Naive thymus-derived CD8-positive, alpha-beta T cell (primary cell): ENCODE measurements at places on chromosomes 2 and 18.

GRCh38 chr2:137964859-137965459 lies 686 bp downstream of the HNMT start:
- no peak for DNase-seq

DNA sequence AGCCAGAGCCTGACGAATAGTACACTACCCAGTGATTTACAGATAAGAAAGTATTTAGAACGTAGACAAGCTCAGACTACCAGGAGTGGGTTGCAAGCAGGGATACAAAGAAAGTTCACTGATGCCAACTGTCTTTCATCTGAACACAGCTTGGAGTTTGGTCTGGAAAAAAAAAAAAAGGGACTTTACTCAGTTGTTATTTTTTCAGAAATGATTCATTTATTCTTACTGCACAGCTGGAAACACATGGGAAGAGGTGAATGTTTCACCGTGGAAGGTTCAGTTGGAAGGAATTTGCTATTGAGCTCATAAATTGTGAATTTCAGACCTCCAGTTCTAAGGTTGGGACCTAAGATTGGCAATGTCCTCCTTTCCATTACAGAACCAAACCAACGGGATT lies 259.7 kb downstream of the ETAA1 start:
- DNase-seq = no peak

GRCh38 chr2:218081063-218081462 lies 12.0 kb downstream of the RUFY4 start:
- no peak for DNase-seq

GRCh38 chr2:186542002-186542401 lies 47.9 kb upstream of the ITGAV start:
- no peak for DNase-seq

DNA sequence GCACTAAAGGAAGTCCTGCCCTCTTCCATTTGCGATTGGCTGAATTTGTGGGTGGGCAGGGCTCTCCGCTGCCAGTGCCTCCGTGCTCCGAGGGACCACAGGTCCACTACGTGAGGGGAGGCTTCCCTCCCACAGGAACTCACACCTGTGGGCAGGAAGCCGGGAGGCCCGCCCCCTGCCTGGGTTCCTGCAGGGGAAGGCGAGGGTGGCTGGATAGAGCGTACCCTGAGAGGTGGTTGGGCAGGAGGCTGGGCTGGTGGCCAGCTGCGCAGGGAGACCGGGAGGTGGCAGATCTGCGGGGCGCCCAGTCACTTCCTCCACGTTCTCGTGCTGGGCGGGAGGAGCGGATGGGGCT lies 47.0 kb upstream of the PTH2R start:
- no peak for DNase-seq

GRCh38 chr2:183031911-183032794 lies 6.1 kb downstream of the NCKAP1 start:
- DNase-seq = no peak

GRCh38 chr2:33370636-33371265 lies 105.7 kb upstream of the RASGRP3 start:
- DNase-seq = no peak

- no peak for DNase-seq
These were observed 11.7 kb downstream of the LYPD6B start for GRCh38 chr2:149050188-149050587.

DNA sequence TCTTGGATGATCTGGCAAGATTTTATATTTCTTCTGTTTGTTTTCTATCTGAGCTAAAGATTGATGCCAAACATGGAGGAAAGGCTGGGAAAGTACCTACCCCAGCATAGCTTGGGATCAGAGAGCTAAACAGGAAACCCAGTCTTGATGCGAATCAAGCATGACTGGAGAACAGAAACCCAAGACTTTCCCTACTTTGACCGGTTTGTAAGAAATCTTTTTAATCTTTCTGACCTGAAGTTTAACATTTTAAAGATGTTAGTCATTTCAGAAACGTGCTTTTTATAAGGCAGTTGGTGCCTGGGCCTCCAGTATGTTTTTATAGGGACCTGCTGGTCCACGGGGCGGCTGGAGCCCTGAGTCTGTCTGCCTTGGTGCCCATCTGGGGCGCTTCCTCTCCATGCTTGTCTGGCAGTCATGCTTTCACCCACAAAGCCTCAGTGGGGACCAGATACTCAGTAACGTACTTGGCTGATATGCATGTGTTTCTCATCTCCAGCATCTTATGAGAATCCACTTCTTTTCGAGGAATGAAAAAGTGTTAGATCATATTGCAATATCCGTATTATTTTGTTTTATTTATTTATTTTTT lies 266.5 kb downstream of the PTGR3 start:
- DNase-seq = no peak

- DNase-seq = no peak
These were observed 368.3 kb downstream of the RAD51AP2 start for GRCh38 chr2:17149945-17150344.

DNA sequence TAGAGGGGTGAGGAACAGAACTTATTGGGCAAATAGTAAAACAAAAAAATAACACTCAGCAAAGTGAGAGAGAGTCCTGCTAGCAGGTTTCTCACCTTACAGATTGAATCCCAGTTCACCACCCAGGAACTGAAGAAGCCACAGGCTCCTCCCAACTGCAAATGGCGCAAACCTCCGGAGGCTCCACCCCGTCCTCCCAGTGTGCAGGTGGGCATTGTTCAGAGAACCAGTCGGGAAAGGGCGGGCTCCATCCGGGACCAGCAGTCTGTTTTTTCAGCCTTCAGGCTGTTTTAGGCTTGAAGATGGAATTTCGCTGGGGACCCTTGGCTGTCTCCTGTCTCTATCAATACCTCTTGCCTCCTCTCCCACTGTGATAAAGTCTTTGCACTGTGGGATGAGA lies 317.5 kb downstream of the PARD3B start:
- no peak for DNase-seq

GRCh38 chr2:224359569-224359968 lies 42.3 kb downstream of the FAM124B start:
- no peak for DNase-seq

DNA sequence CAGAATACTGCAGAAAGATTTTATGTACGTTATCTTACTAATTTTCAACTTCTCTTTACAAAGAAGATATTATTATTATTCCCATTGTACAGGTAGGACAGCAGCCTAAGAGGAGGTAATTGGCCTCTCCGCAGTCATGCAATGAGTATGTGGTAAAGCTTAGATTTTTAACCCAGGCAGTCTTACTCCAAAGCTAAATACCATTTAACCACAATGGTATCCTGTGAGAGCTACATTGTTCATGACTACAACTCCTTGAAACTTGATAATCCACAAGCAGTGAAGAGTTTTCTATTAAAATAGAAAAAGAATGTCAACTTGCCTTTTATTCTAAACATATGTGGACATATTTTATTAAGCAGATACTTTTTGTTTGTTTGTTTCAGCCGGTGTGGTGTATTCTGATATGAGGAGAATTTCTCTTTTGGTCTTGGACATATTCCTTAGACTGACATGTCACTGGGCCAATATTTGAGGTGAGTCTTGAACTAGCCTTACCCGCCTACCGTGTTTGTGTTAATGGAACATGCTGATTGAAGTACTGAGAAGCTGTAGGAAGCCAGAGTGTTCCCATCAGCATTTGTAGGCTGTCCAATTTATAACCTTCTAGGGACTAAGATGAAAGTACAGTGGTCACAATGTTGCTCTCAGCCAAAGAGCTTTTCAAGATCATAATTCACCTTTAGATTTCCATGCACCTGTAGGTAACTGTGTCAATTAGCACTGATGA lies 293.9 kb upstream of the DCC start:
- DNase-seq = no peak

GRCh38 chr2:171909266-171909665 lies 13.0 kb upstream of the HAT1 start:
- DNase-seq = no peak

DNA sequence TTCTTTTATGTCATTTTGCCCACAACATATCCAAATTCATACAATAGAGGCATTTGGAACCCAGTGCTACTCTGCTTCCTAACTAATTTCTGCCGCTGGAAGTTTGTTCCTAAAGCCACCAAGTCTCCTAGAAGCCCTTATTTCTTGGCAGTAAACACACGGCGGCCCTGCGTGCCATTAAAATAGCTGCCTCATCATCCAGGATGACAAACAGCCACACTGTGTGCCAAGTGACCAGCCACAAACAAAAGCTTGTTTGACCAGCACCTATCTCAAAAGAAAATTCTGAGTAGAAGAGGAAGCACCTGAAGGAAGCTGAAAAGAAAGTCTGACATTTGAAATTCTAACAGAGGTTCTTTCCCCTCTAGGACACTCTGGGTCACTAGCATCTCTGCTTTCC lies 64.2 kb downstream of the BCL11A start:
- no peak for DNase-seq

GRCh38 chr2:157601807-157602206 lies 26.9 kb downstream of the ACVR1C start:
- no peak for DNase-seq

- DNase-seq = no peak
These were observed 38.5 kb downstream of the PSMG2 start for GRCh38 chr18:12741351-12741750.

DNA sequence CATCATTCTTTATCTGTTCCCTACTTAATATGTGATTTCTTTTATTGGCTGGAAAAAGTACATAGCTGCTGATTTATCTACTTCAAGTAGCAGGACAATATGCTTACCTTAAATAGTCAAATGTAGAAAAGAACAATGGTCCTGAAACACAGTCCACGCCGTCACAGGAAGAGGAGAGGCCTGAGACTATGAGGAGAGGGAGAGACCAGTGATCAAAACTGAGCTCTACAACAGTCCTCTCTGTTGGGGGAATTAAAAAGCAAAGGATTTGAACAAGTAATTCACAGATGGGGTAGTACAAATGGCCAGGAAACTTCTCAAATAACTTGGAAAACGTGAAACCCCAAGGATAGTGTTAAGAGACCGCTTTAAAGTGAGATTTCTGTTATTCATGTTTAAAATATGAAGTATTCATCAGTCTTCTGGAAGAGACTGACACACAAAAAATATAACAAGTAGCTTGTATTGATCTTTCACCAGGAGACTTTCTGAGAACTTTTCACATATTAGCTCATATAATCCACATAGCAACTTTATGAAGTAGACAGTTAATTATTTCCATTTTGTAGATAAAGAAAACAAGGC lies 20.2 kb downstream of the SCYGR8 start:
- no peak for DNase-seq

GRCh38 chr2:228401065-228401912 lies 219.8 kb upstream of the SPHKAP start:
- DNase-seq = no peak

- DNase-seq = no peak
These were observed 16.5 kb upstream of the PRLH start for GRCh38 chr2:237549643-237550415.

DNA sequence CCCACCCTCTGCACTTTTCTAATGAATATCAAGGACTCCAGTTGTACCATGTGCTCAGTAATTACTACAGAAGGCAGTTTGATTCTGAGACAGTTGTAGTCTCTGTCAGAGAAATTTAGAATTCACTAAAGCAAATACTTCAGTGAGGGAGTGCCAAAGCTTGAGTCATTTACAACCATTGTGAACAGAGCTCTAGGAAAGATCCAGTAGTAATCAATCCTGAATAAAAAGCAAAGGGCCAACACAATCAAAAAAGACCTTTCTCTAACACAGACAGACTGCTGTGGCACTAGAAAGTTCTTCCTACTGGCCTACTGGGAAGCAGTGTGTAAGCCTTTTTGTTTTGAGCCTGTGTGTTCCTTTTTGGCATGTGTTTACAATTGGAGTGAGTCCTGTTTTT lies 135.6 kb upstream of the UNC80 start:
- DNase-seq = no peak

- no peak for DNase-seq
These were observed 13.1 kb upstream of the MYL12A start for GRCh38 chr18:3234457-3234856.

DNA sequence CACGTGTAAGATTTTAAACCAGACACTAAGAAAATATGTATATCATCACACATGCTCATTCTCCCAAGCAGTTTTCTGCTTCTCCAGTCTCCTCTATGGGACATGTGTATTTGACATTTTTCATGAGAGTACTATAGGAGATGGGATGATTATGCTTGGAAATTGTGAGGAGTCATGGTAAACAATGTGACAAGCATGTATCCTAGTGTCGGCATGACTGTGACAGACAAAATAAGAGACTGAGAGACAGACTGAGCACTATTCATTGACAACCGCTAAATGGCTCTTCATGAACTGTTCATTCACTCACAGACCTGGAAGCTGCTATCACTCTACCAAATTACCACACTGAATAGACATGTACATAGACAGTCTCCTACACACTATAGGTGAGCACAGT lies 127.1 kb downstream of the VWC2L start:
- DNase-seq = no peak

DNA sequence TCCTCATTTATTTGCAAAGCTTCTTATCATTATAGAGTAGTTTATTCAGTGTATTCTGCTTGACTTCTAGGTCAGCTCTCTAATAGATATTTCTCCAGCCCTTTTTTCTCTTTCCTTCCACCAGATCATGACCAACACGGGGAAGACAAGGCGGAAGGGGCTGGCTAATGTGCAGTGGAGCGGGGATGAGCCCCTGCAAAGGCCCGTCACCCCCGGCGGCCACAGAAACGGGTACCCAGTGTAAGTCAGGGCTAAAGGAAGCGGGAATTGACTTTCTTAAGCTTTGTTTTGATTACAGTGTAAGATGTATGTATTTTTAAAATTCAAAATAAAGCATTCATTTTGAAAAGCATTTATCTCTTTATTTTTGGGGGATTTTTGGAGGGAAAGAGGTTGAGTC lies 50.7 kb upstream of the B3GNT7 start:
- no peak for DNase-seq
